ENCODE measurements at places on chromosomes 5 and 9. TPM values are rescaled to one million over a fixed set of nuclear protein-coding genes. Genes with fewer than 3 reads are reported as not detected.
A peak's percentile ranks its signal among the peaks of the same experiment; 100 is the strongest.

Gene CNTNAP3B
- 0.24 TPM for total RNA-seq

DNA sequence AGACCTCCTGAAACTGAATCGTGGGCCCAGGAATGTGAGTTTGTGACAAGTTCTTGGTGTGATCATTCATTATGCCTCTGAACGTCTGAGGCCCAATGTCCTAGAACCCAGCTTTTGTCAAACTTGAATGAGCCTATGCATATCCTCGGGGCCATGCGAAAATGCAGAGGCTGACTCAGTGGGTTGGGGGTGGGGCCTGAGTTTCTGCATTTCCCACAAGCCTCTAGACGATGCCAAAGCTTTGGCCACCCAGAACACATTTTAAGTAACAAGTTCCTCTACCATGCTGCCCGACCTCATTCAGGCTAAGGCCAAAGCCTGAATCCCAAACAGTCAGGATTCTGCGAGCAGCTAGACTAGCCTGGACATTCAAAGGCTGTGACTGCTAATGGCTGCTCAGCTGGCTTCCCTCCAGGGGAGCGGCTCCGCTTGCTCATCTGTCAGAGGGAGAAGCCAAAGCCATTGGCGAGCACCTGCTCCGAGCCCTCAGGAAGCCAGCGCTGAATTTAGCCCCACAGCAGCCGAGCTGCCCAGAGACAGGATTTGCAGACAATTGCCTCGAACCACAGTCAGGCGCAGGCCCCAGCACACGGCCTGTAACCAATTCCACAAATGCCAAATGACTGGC lies 177.5 kb downstream of the ZDHHC21 start:
- H3K27ac ChIP-seq, result no peak overlapping the region
- H3K36me3 ChIP-seq, result no peaks in the 10 kb centered on the region
- no peak overlapping the region for H3K4me3 ChIP-seq
- no peaks in the 10 kb centered on the region for H3K4me1 ChIP-seq

GRCh38 chr5:169384661-169385060 lies 83.7 kb upstream of the SLIT3 start:
- no peaks in the 10 kb centered on the region for H3K4me1 ChIP-seq
- H3K4me3 ChIP-seq, result no peak overlapping the region
- no peak overlapping the region for H3K27ac ChIP-seq
- no peaks in the 10 kb centered on the region for H3K27me3 ChIP-seq
- no peak for DNase-seq
- H3K36me3 ChIP-seq, result no peaks in the 10 kb centered on the region

DNA sequence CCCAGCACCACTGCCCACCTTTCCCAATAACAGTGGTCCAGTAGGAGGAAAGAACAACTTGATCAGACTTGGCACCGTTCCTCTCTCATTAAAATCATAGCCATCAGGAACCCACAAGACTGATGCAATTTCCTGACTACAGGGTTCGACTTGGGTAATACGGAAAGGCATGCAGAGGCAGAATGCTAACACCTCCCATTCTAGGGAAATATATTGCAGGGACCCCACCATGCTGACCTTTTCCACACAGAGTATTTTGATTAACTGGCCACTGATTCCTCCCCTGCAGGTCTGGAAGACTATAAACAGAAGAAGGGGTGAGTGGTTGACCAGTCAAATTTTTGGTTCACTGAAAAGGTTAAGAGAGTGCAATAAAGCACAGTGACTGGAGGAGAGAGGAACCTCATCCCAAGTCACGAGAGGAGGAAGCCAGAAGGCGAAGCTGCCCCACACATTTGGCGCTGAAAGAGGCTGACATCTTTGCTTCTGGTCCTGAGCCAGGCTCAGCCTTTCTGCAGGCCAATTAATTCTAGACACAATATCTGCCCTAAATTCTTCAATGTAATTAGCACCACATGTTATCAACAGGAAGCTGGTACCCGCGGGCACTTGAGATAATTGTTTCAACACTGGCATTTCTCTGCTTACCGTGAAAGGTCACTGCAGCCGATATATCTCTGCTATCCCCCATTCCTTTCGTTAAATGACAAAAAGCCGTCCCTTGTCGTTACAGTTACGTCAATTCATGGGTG lies 64.7 kb upstream of the SPOCK1 start:
- H3K36me3 ChIP-seq, result no peaks in the 10 kb centered on the region
- no peak overlapping the region for H3K4me3 ChIP-seq
- no peak for DNase-seq
- peaks cover 9% of the 10 kb centered on the region for H3K4me1 ChIP-seq

DNA sequence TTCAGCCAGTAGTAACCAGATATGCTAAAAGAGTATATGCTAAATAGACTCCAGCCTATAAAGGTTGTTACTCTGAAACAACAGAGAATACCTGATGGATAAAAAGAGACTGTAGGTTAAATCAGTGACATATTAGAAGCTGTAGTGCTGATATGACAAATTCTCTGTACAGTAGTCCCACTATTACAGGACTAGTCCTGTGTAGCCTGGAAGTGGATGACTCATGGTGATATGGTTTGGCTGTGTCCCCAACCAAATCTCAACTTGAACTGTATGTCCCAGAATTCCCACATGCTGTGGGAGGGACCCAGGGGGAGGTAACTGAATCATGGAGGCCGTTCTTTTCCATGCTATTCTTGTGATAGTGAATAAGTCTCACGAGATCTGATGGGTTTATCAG lies 276.2 kb upstream of the POU5F2 start:
- H3K27ac ChIP-seq, result no peak overlapping the region
- H3K4me3 ChIP-seq, result no peak overlapping the region
- 0 out of 2 replicates have a peak, but pooled peaks cover 3% of the 10 kb centered on the region for H3K36me3 ChIP-seq
- DNase-seq, result no peak

DNA sequence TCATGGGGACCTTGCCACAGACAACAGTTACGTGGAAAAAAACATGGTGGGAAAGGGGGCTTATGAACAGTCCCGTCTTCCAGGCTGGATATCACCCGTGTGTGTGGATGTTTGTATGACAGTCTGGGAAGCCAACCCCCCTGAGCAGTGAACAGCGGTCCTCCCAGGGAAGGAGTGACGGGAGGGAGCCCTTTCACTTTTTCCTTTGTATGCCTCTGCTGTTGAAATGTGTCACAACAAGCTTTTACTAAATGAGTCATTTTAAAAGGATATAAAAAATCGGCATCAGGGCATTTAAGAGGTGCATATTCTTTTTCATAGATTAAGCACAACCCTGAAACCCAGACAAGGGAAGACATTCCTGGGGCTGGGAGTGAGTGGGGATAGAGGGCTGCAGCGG lies 5.1 kb downstream of the MYMK start:
- no peak overlapping the region for H3K4me3 ChIP-seq
- H3K4me1 ChIP-seq, result no peaks in the 10 kb centered on the region
- H3K27me3 ChIP-seq, result peaks cover 93% of the 10 kb centered on the region
- no peak for DNase-seq
- no peaks in the 10 kb centered on the region for H3K36me3 ChIP-seq

DNA sequence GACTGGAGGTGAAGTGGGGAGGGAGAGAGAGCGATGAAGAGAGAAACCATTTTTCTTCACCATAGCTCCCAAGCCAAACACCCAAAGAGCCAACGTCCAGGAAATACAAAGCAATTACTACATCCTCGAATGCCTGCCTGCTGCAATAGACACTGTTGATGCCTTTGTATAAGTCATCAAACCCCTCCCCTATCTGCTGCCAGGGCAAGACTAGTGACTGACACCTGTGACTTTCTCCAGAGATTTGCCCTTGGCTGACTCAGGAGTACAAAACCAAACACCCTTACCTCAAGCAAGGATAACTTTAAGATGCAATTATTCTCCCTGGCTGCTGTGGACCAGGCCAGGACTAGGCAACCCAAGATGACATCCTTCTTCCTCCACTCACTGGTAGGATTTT lies 81.8 kb upstream of the RASA1 start:
- no peaks in the 10 kb centered on the region for H3K27me3 ChIP-seq
- H3K36me3 ChIP-seq, result no peaks in the 10 kb centered on the region
- no peak overlapping the region for H3K27ac ChIP-seq
- no peak for DNase-seq
- 0 out of 2 replicates have a peak, but pooled peaks cover 7% of the 10 kb centered on the region for H3K4me1 ChIP-seq

Gene PCDHGA10
- 0.13 TPM for total RNA-seq

GRCh38 chr9:124306098-124306735 lies 48.5 kb downstream of the NEK6 start:
- DNase-seq, result peak; percentile 68
- H3K27me3 ChIP-seq, result no peaks in the 10 kb centered on the region
- H3K36me3 ChIP-seq, result no peaks in the 10 kb centered on the region
- H3K27ac ChIP-seq, result peak overlapping the region; percentile 64
- H3K4me1 ChIP-seq, result peaks cover 38% of the 10 kb centered on the region
- H3K4me3 ChIP-seq, result no peak overlapping the region

Gene C9
- total RNA-seq, result not detected

- no peak for DNase-seq
- H3K4me1 ChIP-seq, result 0 out of 2 replicates have a peak, but pooled peaks cover 4% of the 10 kb centered on the region
- H3K27ac ChIP-seq, result no peak overlapping the region
- no peak overlapping the region for H3K4me3 ChIP-seq
Observed at GRCh38 chr5:106661866-106662265, 1008.9 kb downstream of the EFNA5 start.

- no peak overlapping the region for H3K4me3 ChIP-seq
- no peak overlapping the region for H3K27ac ChIP-seq
- H3K36me3 ChIP-seq, result no peaks in the 10 kb centered on the region
- H3K27me3 ChIP-seq, result peaks cover 51% of the 10 kb centered on the region
- no peaks in the 10 kb centered on the region for H3K4me1 ChIP-seq
Observed at GRCh38 chr5:135660826-135661575, 82.2 kb upstream of the CXCL14 start.

Gene MCC
- total RNA-seq, result 2.5 TPM

DNA sequence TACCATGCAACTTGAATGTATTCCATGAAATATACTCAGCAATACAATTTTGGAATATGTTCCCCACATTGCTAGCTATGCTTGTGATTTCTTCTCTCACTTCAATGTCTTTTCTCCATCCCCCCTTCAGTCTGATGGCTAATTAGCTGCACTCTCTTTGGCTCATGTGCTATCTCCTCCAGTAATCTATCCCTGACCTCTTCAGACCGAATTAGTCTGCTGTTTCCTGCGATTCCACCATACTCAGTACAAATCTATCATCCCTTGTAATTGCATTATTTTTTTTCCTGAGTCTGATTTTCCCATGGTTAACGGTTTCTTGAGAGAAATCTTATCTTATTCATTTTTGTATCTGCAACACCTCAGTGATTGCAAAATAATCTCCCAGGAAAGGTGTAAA lies 360.7 kb upstream of the CDH10 start:
- no peak overlapping the region for H3K4me3 ChIP-seq
- H3K4me1 ChIP-seq, result no peaks in the 10 kb centered on the region
- no peak for DNase-seq
- H3K27me3 ChIP-seq, result no peaks in the 10 kb centered on the region

DNA sequence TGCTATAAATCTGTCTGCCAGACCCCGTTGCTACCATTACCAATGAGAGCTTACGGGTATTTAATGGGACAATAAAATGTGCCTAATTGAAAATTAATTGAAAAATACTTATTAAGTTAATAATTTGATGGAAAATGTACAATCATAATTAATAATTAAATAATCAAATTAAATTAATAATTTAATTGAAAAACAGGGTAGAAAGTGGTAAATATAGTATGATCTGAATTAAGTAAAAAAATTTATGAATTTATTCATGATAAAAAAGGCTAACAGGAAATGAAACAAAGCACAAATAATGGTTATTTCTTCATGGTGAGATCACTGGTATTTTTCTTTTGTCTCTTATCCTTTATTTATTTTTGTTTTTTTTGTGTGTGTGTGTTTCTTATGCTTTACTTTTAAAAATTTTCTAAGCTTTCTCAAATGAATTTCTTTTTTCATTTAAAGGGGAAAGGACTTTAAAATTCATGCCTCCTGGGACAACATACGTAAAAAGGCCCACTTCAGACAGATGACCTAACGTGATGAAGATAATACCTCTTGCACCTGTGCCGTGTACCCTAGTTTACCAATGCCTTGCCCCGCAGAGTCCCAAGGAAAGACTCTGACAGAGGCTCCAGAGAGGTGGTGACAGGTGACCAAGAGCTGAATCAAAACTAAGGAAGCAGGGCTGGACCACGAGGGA lies 24.0 kb upstream of the RXRA start:
- H3K4me1 ChIP-seq, result no peaks in the 10 kb centered on the region
- H3K27me3 ChIP-seq, result peaks cover 29% of the 10 kb centered on the region
- no peak overlapping the region for H3K27ac ChIP-seq
- no peak for DNase-seq
- no peaks in the 10 kb centered on the region for H3K36me3 ChIP-seq

Gene SV2C
- total RNA-seq, result not detected

Gene RGS7BP
- total RNA-seq, result not detected

- peaks cover 5% of the 10 kb centered on the region for H3K27me3 ChIP-seq
- no peak for DNase-seq
- no peaks in the 10 kb centered on the region for H3K36me3 ChIP-seq
- H3K27ac ChIP-seq, result no peak overlapping the region
Observed at GRCh38 chr5:4383518-4384198, 756.5 kb upstream of the ADAMTS16 start.

All from PC-9 (cell line).